A549 treated with GW870086 at 1 μM for 4 hours (cell line): ENCODE measurements at places on chromosomes 5 and 9. TPM values are rescaled to one million over a fixed set of nuclear protein-coding genes. Genes with fewer than 3 reads are reported as not detected.

Gene LRSAM1
- 8.9 to 11.7 TPM (median 10.4 TPM) in 5 replicates for total RNA-seq

Gene RFESD
- 3.1 to 4.8 TPM (median 4.1 TPM) in 5 replicates for total RNA-seq

Gene DRD1
- 0.13 to 0.23 TPM (median 0.17 TPM) in 5 replicates for total RNA-seq

Gene SYNPO
- 23.1 to 29.9 TPM (median 28.6 TPM) in 5 replicates for total RNA-seq

Gene PGM5
- total RNA-seq, result not detected in 5 replicates

Gene OCLN
- total RNA-seq, result 10.3 to 12.8 TPM (median 11.5 TPM) in 5 replicates

Gene SNX18
- 5.2 to 7.4 TPM (median 6.5 TPM) in 5 replicates for total RNA-seq

Gene ZNF367
- total RNA-seq, result 3.4 to 5.5 TPM (median 4.5 TPM) in 5 replicates

Gene GHR
- total RNA-seq, result 0.03 to 0.07 TPM (median 0.06 TPM) in 4 of 5 replicates, not detected in the other
